Body of pancreas (tissue), 4 donors: ENCODE measurements at places on chromosomes 2 and 18.

DNA sequence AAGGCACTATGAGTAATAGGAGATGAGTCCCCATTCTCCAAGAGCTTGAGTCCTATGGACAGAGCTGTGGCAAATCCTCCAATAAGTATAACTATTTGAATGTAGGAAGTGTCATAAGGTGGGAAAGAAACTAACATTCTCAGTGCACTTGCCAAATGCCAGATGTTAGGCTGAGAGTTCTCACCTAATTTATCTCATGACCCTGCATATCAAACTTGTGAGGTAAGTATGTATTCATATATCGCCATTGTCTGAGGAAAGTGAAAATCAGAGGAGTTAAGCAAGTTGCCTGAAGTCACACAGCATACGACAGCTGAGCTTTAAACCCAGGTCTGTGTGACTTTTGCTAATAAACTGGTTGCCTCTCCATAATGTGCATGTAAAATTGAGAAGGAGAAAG lies 169.5 kb downstream of the TTC32 start:
- DNase-seq: no peak

DNA sequence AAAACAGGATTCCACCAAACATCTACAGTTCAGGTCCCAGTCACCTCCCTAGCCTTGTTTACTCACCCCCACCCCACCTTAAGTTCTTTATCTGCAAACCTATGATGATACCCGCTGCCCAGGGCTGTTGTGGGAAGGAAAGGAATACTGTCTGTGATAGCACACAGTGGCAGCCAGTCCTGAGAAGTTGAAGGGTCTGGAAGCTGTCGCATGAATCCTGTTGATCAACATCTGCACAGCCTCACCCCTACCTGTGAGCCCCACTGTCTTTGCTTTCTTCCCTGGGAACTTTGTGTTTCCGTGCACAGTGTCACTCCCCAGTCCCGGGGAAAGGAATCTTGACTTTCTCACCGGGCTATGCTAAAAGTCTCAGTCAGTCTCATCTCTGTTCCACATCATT lies 160.7 kb upstream of the EPAS1 start:
- DNase-seq: no peak

DNA sequence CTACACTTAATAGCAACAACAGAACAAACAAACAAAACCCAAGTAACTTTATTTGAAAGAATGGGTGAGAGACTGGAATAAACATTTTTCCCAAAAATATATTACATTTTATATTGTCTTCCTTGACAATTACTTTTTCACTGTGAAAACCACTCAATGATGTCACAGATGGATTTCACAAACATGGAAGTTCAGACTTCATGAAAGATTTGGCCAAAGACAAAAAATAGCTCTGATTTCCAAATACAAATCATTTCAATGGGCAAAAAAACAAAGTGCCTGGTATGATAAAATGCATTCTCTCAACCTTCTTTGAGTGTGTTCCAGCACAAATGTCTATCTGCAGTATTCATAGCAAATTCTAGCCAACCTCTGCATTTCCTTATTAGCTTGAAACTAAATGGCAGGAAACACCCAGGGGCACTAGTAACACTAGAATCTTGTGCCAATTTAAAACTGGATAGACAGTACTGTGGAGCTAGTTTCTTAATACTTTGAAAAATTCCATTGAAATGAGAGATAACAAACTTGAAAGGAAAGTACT lies 28.5 kb upstream of the NAPG start:
- DNase-seq: no peak

GRCh38 chr2:37507703-37508102 lies 163.3 kb downstream of the QPCT start:
- DNase-seq: no peak

GRCh38 chr2:70049255-70049654 lies 38.0 kb upstream of the PCBP1 start:
- no peak for DNase-seq

GRCh38 chr2:11701206-11701605 lies 31.2 kb upstream of the NTSR2 start:
- DNase-seq: no peak

GRCh38 chr2:207308519-207309224 lies 142.9 kb upstream of the KLF7 start:
- DNase-seq: no peak

- no peak for DNase-seq
Measured at GRCh38 chr2:167861574-167862193, 385.7 kb downstream of the STK39 start.

- DNase-seq: no peak
Measured at GRCh38 chr2:62423235-62423634, 82.8 kb downstream of the TMEM17 start.

DNA sequence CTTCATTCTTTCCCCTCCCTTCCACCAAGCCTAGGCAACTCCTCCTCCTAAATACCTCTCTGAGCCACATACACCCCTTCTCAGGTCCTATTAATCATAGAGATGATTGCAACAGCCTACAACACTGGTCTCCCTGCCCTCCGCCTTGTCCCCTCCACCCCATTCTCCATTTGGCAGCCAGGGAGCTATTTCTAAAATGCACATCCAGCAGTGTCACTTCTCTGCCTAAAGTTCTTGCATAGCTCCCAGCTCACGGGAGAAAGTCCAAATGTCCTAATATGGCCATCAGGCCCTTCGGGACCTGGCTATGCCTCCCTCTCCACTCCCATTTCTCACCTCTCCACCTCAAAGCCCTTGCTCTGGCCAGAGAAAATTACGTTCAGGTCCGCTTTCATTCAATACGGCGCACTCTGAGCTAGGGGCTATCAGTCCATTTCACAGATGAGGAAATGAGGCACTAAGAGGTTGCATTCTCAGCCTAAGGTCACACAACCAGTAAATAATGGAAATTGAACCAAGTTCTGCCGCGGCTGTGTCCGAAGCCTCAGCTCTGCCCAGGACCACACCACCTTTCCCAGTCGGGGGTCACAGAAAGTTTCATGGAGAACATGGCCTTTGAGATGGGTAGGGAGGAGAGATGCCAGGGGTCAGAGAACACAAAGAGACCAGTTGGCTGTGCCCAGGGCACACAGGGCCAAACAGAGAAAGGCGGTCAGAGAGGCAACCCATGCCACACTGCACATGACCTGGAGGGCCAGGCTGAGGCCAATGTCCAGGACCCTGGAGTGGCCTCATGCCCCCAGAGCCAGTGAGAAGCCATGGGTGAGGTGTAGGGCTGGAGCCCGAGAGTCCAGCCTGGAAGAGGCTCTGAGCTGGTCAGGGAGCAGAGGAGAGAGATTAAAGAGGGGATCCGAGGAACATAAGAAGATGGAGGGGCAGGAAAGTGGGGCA lies 72.8 kb downstream of the TNS1 start:
- DNase-seq: no peak

- DNase-seq: peak; percentile 31
Measured at GRCh38 chr2:214103276-214104001, 307.4 kb upstream of the VWC2L start.

DNA sequence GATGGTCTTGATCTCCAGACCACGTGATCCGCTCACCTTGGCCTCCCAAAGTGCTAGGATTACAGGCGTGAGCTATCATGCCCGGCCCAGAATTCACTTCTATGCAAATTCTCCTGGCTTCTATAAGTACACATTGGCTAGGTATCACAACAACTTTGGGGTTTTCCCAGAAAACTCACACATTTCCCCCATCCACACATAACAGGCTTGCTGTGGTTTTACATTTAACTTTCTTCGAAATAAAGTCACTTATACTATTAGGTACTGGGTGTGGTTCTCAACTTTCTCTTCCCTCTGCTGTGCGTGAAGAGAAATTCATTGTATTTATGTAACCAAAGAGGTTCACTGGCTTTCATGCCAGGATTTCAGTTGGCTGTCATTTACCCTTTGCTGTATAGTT lies 439.4 kb upstream of the CWC22 start:
- no peak for DNase-seq

DNA sequence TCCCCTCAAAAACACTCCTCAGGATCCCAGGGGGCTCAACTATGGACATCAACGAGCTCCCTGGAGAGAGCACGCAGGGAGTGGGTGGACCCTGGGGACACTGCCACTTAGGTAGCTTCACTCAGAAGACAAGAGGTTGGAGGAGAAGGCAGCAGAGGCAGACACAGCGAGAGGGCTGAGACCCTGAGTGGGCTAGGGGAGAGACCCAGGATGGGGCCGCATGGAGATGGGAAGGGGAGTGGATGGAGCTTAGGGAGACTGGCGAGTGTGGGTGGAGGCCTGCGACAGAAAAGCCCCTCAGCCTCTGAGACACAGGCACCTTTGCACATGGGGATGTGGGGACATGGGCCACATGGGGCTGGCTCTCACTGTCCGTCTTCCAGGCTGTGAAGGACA lies 70.9 kb downstream of the ASB1 start:
- DNase-seq: no peak

GRCh38 chr18:58911241-58911640 lies 46.6 kb downstream of the ZNF532 start:
- no peak for DNase-seq

- no peak for DNase-seq
Measured at GRCh38 chr18:54871231-54871630, 43.0 kb downstream of the RAB27B start.

DNA sequence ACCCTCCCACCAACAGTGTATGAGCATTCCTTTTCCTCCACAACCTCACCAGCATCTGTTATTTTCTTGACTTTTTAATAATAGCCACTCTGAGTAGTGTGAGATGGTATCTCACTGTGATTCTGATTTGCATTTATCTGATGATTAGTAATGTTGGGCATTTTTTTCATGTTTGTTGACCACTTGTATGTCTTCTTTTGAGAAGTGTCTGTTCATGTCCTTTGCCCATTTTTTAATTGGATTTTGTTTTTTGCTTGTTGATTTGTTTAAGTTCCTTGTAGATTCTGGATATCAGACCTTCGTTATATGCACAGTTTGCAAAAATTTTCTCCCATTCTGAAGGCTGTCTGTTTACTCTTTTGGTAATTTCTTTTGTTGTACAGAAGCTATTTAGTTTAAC lies 59.1 kb downstream of the SP100 start:
- no peak for DNase-seq

DNA sequence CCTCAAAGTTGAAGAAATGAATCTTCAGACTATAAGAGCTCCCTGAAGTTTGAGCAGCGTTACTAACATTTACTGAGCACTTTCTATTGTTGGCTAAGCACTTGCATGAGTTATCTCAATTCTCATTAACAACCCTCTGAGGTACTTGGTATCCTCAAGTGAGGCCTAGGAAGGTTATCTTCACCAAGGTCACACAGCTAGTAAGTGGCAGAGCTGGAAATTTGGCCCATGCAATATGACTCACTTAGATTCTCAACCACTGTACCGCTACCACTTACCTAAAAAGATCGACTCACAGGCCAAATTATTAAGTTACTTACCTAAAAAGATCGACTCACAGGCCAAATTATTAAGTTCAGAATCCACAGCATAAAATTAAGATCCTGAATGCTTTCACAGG lies 8.7 kb upstream of the METAP1D start:
- DNase-seq: no peak

GRCh38 chr2:9750224-9751215 lies 92.8 kb upstream of the TAF1B start:
- no peak for DNase-seq

DNA sequence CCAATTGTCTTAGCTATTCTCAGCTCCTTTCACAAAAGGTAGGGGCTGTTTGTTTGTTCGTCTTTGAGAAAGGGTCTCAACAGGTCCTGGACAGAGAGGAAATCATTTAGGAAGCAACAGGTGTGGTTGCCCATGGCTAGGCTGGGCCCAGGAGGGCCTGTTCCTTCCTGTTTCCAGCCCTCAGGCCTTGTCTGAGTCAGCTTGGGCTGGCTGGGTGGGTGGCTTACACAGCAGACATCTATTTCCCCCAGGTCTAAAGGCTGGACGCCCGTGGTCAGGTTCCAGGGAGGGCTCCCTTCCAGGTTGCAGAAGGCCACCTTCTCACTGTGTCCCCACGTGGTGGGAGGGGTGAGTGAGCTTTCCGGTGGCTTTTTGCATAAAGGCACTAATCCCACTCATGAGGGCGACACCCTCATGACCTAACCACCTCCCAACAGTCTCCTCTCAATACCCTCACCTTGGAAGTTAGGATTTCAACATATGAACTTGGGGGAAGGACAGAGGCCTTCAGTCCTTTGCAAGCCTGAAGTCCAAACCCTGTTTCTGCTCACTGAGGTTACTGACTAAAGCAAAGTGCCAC lies 45.5 kb downstream of the ARHGEF4 start:
- DNase-seq: no peak

DNA sequence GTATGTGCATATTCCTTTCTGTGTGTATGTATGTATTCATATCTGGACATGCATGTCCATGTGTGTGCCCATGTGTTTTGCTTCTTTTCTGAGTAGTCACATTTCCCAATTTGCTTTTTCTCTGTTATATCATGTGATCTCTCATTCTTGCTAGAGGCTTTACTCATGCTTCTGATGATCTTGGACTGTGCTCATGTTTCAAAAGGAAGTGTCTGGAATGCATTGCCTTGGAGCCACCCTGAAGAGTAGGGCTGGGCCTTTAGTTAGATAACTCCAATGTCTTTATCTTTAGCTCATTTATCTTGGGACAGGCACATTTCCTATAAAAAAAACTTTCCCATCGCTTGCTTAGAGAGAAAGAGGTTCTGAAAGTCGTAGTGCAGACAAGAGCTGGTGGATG lies 859.2 kb downstream of the CNTNAP5 start:
- DNase-seq: no peak

DNA sequence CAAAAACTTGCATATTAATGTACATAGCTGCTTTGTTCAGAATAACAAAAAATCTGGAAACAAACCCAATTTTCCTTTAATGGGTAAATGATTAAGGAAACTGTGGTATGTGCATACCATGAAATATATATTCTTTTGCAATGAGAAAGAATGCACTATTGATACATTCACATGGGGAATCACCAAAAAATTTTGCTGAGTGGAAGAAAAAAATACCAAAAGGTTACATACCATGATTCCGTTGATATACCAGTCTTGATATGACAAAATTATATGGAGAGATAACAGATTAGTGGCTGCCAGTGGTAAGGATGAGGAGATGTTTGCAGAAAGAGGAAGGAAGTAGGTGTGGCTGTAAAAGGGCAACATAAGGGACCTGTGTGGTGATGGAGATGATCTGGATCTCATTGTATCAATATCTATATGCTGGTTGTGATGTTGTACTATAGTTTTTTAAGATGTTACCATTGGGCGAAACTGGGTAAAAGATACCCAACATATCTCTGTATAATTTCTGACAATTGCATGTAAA lies 54.6 kb upstream of the BCL2L11 start:
- DNase-seq: no peak

- DNase-seq: no peak
Measured at GRCh38 chr2:162164802-162165201, 12.8 kb upstream of the GCG start.

DNA sequence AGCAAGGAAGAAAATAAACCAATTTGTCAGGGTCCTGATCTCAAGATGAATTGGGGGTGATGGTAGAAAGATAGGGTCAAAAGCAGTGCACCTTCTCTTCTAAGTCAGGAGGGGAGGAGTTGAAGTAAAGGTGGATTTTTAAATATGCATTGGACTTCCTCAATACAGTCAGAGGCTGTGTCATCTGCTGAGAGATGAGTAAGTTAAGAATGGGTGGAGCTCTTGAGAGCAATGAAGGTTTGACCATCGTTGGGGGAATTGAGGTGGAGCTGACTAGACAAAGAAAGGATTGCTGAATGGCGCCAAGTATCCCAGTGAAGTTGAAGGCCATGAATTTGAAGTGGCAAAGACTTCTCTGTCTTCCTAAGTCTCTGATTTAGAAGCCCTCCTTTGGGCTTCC lies 18.4 kb upstream of the CPO start:
- no peak for DNase-seq
